ENCODE measurements at places on chromosomes 5 and 9. TPM values are rescaled to one million over a fixed set of nuclear protein-coding genes. Genes with fewer than 3 reads are reported as not detected.

Gene RGS7BP
- not detected for polyA plus RNA-seq

Gene IRX1
- not detected for polyA plus RNA-seq

- no peak for DNase-seq
Observed at GRCh38 chr9:90274725-90275124, 367.9 kb downstream of the DIRAS2 start.

- no peak for DNase-seq
Observed at GRCh38 chr9:21121595-21122251, 19.9 kb downstream of the IFNW1 start.

GRCh38 chr5:1295650-1296037, 776 bp upstream of the TERT start:
- DNase-seq, result no peak

GRCh38 chr5:6758706-6759105, 45.5 kb downstream of the TENT4A start:
- DNase-seq, result no peak

GRCh38 chr5:143014017-143014651, 244.0 kb downstream of the ARHGAP26 start:
- DNase-seq, result no peak

DNA sequence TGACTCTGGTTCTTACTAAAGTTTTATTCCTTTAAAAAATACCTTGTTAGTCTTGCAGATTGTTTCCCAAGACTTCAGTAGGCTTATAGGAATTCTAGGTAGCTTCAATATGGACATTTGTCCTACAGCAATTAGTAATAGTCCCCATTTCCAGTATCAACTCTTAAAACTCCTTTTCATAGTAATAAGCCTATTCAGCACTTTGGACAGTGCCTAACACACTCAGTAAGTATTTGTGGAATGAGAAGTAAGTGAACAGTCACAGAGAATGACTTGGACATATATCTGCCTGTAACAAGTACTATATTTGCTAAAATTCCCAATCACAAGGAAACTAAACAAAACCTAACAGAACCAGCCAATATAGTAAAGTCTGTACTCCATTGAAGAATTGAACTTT, 1291.8 kb upstream of the DMAC1 start:
- DNase-seq, result no peak

Gene TSLP
- 12.9 TPM for polyA plus RNA-seq

GRCh38 chr9:792331-793260, 48.9 kb upstream of the DMRT1 start:
- DNase-seq, result no peak

Gene STC2
- 185 TPM for polyA plus RNA-seq

Gene PCDHGB7
- 16.2 TPM for polyA plus RNA-seq

DNA sequence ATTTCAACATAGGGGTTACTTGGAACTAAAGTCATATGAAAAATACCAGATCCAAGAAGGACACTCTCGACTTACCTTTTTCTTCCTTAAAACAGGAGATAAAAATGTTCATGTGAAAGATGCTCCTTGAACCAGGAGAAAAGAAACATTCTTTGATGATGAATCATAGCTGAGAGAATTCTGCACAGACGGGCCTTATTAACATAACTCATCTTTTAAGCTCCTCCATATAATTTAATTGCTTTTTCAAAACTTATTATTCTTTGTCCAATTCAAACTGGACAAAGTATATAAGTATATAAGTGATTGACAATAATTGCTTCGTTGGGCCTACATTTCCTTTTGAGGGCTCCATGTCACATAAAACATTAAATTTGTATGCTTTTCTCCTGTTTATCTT, 945.2 kb upstream of the C9orf72 start:
- DNase-seq, result no peak

Gene HTR1A
- polyA plus RNA-seq, result not detected

- DNase-seq, result no peak
Observed at GRCh38 chr5:16826379-16827125, 109.5 kb downstream of the MYO10 start.

Gene SIMC1
- 7.7 TPM for polyA plus RNA-seq

GRCh38 chr9:16303506-16303905, 567.0 kb downstream of the BNC2 start:
- DNase-seq, result no peak

Gene C9orf153
- 0.30 TPM for polyA plus RNA-seq

GRCh38 chr9:36316611-36317317, 58.5 kb upstream of the GNE start:
- no peak for DNase-seq

- DNase-seq, result no peak
Observed at GRCh38 chr5:175752826-175753535, 95.1 kb downstream of the HRH2 start.

DNA sequence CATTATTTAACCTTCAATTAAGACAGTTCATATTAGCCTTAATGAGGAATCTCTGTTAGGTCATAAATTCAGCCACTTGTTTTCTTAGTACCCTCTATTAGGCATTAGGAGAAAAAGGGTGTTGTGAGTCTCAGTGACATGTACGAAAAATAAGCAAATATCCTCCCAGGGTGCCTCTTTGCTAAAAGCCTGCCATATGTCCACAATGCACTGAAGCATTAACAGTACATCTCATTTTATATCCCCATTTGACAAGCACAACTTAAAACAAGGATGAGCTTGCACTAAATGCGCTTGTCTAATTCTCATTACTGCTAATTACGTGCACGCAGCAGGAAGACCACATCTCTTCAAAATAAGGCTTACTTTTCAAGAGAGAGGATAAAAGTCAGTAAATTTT, 48.4 kb upstream of the SRFBP1 start:
- no peak for DNase-seq

Gene KCNIP1
- not detected for polyA plus RNA-seq

Gene IRF1
- 30.0 TPM for polyA plus RNA-seq

DNA sequence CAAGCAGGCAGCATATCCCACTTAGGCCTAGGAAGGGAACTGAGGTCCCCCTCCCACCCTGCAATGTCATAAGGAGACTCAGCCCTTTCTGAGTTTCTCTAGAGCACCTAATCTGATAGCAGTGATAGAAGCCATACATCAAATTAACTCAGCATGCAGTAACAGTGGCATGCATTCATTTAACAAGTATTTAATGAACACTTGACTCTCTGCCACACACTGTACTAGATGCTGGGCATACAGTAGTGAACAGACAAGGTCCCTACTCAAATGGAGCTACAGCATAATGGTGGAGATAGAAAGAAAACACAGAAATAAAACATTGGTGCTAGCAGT, 58.6 kb downstream of the SLC22A5 start:
- no peak for DNase-seq

GRCh38 chr9:23538067-23538402, 288.0 kb downstream of the ELAVL2 start:
- no peak for DNase-seq

GRCh38 chr5:175252234-175252805, 191.7 kb downstream of the DRD1 start:
- DNase-seq, result no peak

DNA sequence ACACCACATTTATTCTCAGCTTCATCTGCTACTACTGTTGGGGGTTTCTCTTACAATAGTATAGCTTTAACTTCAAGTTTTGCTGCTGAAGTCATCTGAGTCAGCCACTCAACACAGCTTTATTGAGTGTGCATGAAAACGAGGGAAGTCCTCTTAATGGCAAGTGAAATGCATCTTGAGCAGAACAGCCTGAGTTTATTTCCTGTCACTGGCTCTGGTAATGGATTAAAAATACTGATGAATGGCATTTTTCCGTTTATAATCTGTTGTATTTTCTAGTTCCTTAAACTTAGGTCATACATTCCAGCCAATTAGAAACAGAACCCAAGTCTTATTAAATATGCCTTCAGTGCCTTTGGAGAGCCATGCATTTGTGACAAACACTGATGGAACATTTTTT, 238.6 kb downstream of the SLF1 start:
- DNase-seq, result no peak

GRCh38 chr5:73947906-73948640, 322.1 kb downstream of the ARHGEF28 start:
- no peak for DNase-seq

- no peak for DNase-seq
Observed at GRCh38 chr9:78324682-78325081, 27.8 kb downstream of the PSAT1 start.

DNA sequence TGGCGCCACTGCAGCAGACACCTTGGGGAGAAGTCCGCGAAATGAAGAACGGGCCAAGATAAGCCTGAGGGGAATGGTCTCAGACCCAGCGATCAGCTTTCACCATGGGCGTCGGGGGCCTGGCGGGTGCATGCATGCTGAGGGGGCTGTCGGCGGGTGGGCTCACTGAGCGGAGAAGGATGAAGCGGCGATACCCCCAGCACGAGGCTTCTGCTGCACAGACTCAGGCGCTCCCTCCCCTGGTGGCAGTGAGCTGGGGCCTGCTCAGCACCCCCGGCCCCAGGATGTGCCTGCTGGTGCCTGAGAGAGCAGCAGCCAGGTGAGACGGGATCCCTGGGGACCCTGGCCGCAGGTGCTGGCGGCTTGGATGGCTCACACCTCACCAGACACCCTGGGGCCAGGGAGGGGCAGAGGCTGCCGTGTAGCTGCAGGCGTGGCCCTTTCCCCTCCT, 31.2 kb downstream of the CEP72 start:
- DNase-seq, result no peak

Gene TAF1L
- not detected for polyA plus RNA-seq

- DNase-seq, result no peak
Observed at GRCh38 chr5:68178579-68178978, 37.0 kb upstream of the PIK3R1 start.

Gene CA9
- 1.3 TPM for polyA plus RNA-seq

GRCh38 chr5:387491-388265, 55.3 kb upstream of the EXOC3 start:
- DNase-seq, result no peak

DNA sequence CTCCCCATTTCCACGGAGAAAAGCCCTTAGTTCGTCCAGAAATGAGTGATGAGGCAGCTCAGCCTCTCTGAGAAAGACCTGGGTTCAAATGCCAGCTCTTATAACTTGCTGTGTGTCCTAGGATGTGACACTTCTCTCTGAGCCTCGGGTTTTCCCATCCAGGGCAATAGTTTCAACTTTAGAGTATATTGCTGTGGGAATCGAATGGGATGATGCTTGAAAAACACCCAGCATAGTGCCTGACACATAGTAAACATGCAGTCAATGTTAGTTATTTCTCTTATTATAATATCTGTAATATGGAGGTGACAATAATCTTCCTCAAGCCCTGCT, 430 bp upstream of the MAPKAP1 start:
- no peak for DNase-seq

DNA sequence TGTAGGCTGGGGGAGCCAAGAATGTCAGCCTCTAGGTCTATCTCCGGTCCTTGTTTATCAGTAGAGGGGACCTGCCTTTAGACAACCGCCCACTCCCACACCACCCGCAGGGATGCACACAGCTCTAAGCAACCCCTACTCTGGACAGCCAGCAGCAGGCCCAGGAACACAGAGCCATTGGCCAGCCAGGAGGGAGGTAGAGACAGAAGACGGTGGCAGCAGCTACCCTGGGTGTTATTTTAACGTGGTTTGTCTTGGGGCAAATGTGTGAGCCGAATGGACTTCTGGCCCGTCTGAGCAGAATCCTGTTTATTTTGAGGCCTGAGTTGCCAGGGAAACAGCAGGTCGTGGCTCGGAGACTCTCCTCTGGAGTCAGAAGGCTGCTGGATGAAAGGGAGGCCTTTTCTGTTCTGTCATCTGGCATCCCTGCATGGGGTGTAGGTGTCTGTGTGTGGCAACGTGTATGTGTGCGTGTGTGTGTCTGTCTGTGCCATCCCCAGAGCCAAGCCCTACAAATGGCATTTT, 382 bp upstream of the FGF1 start:
- no peak for DNase-seq

Gene SPTLC1
- 117 TPM for polyA plus RNA-seq

Gene AFF4
- 62.3 TPM for polyA plus RNA-seq

Gene AJM1
- 0.26 TPM for polyA plus RNA-seq

DNA sequence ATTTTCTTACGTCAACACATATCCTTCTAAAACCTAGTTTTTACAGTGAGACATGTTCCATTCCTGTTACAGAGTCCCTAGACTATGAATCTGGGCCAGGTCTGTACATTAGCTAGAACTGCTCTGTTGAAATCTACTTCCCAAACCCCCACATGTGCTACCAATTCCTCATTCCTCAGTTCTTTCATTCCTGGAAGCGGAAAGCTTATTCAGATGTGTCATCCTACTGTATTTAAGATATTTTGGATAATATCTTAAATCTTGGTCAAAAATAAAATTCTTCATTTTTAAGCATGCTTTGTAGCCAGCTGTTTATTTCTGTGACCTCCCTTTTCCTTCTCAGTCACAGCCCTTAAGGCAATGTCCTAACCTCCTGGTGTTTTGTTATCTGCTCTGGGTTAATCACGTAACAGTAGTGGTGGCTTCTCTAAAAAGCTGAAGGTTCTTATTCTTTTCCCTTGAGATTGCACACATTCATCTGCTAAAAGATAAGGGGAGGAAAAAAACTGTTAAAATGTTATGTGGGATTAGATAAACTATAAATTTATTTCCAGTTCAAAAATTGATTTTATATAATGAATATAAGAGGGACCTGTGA, 35.6 kb downstream of the GLRX start:
- DNase-seq, result no peak

Measured in AG04450 (cell line).